Pancreas (tissue), 10 donors: ENCODE measurements at places on chromosomes 13 and 19.

DNA sequence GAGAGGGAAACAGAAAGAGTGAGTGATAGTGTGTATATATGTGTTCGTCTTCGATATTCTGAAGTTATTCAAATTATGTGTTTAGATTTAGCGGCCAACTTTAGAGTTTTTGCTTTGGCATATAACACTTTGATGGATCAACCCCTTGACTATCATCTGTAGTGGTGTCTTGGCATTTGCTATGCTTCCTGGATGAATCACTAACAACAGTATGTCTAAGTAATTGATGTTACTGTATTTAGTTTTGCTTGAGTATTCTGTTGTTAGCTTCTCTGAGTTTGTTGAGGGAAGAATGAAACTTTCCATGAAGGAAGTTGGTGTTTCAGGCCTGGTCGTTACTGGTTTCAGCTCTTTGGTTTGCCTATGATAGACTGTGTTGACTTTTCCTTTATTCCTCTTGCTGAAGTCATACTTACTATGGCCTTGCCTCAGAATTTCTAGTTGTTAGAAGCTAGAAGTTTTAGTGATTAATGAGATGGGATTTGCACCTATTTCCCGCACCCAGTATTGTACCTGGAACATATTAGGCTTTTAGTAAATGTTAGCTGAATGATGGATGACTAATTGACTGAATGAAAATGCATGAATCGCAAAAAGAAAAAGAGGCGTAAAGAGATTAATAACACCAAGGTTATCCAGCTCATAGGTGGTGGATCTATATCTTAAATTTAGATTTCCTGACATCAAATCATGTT lies 20.7 kb downstream of the NDFIP2 start:
- DNase-seq, result no peak
- no peaks in the 10 kb centered on the region for H3K36me3 ChIP-seq
- H3K4me1 ChIP-seq, result peaks cover 11% of the 10 kb centered on the region
- H3K27me3 ChIP-seq, result no peaks in the 10 kb centered on the region

GRCh38 chr19:4149518-4150288 lies 3.7 kb upstream of the CREB3L3 start:
- no peaks in the 10 kb centered on the region for H3K27me3 ChIP-seq
- H3K4me1 ChIP-seq, result no peaks in the 10 kb centered on the region

DNA sequence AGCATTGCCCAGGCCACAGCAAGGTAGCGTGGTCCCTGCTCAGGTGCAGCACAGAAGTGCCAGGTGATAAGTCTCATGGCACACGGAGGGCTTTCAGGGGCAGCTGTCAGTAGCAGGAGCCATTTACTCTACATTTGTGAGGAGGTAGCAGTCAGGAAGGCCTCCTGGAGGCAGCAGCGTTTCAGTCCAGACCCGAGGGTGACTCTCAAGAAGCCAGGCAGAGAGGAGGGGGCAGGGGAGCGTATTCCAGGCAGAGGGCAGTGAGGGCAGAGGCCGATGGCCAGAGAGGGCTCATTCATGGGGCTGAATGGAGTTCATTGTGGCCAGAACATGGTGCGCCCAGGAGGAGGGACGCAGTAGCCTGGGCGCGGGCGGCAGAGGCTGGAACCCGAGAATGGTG lies 8.9 kb downstream of the PIAS4 start:
- no peaks in the 10 kb centered on the region for H3K27me3 ChIP-seq
- peaks cover 42% of the 10 kb centered on the region for H3K4me1 ChIP-seq
- H3K4me3 ChIP-seq, result no peak overlapping the region
- peak overlapping the region; percentile 54 for H3K27ac ChIP-seq
- no peaks in the 10 kb centered on the region for H3K36me3 ChIP-seq

DNA sequence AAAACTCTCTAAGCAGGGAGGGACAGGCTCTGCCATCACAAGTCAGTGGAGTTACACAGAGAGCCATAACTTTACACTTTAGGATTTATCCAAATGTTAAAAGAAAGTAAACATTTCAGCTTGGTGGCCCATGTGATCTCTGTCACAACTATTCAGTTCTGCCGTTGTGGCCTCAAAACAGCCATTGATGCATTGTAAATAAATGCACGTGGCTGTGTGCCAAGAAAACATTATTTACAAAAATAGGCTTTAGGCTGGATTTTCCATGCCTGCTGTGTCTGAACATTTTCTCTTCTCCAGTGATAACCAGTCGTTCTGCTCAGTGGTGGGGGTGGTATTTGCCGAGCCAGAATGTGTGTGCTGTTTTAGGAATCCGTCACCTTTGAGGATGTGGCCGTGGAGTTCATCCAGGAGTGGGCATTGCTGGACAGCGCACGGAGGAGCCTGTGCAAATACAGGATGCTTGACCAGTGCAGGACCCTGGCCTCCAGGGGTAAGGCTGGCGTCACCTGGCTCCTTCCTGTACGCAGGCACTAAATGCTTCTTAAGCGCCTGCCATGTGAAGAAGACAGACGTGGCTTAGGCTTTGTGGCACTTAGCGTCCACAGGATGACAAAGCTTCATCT lies 4.9 kb downstream of the ZNF333 start:
- no peak overlapping the region for H3K4me3 ChIP-seq
- DNase-seq, result no peak
- H3K36me3 ChIP-seq, result no peaks in the 10 kb centered on the region
- no peaks in the 10 kb centered on the region for H3K27me3 ChIP-seq

GRCh38 chr13:30196025-30196424 lies 111.3 kb downstream of the KATNAL1 start:
- no peaks in the 10 kb centered on the region for H3K36me3 ChIP-seq
- no peaks in the 10 kb centered on the region for H3K27me3 ChIP-seq
- no peak for DNase-seq

- H3K27ac ChIP-seq, result no peak overlapping the region
- H3K27me3 ChIP-seq, result no peaks in the 10 kb centered on the region
- no peaks in the 10 kb centered on the region for H3K36me3 ChIP-seq
- no peaks in the 10 kb centered on the region for H3K4me1 ChIP-seq
Measured at GRCh38 chr19:30778961-30779715, 407.0 kb downstream of the ZNF536 start.

DNA sequence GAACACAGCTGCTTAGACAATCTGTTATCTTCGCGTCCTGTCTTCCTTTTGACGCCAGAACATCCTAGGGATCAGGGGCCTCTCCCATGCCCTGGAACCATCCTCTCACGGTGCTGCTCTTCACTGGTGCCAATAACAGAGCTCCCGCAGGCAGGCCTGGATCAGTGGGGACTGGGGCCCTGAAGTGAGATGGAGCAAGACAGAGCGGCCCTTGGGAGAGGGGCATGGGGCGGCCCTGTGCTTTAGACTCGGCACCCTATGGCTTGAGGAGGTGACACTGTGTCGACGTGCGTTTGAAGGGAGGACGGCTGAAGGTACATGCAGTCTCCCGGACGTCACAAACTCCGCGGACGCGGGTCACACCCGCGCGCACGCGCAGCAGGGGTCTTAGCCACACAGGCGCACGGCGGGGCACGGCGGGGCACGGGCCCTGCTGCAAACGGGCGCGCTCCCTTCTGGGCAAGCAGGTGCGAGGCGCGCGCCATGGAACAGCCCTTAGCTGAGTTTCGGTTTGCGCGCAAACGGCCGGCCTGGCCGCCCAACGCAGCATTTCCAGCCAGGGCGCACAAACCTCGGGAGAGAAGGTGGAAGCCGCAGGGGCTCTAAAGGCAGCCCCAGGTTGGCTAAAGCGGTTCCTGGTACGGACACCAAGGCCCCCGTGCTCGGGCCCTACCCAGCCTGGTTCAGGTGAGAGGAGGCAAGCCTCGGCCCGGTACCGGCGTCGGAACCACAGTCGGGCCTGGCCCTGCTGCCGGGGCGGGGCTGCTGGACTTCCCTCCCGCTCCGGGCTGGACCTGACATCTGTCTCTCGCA lies 16.5 kb upstream of the RNF17 start:
- H3K4me3 ChIP-seq, result no peak overlapping the region
- H3K27ac ChIP-seq, result no peak overlapping the region
- no peaks in the 10 kb centered on the region for H3K36me3 ChIP-seq

DNA sequence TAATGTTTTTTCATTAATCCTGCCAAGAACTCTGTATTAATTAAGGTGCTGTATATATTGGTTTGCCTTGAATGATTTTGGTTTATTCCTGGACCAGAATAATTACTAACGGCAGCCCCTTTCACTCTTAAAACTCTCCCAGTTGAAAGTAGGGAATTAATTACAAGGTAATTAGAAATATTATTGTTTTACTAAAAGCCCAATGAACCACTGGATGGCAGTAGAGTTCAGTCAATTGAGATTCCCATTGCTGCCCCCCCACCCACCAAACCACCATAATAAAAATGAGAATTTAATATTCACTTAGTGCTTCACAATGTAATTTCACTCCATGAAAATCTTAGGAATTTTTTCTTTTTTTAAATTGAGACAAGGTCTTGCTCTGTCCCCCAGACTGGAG lies 13.7 kb downstream of the WBP4 start:
- H3K27me3 ChIP-seq, result no peaks in the 10 kb centered on the region
- no peak overlapping the region for H3K4me3 ChIP-seq
- H3K36me3 ChIP-seq, result peaks cover 27% of the 10 kb centered on the region
- no peak overlapping the region for H3K27ac ChIP-seq
- DNase-seq, result no peak

DNA sequence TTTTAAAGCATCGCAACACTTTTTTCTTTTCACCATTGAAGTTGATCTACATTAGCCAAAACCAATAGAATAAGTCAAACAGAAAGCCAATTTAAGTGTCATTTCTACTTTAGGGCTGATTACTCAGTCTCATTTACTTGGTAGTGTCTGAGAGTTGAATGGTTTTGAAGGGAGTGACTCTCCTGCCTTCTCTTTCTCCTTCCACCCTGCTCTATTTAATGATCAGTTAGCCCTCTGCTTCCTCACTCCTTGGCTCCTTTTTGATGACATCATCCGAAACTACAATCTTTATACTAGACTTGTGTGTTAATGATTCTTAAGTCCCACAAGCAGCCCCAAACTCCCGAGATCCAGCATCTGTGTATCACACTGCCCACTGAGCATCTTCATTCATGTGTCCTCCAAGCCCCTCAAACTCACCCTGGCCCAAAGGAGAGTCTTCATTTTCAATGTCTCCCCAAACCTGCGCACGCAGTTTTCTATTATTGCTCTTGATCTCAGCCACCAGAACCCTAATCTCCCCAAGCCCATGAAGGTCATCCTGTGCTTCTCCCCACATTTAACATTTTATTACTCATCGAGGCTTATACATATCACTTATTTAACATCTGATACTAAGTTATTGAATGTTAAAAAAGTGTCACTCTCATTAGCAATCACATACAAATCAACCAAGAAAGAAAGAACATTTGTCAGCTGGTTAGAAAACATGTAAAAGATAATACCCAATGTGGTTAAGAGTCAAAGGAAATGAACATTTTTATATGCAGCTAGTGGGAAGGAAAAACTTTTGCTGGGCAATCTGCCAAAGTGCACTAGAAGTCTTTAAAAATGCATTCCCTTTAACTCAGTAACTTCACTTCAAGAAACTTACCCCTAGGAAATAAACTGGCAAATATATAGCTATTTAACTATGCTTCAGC lies 32.2 kb upstream of the ARGLU1 start:
- H3K4me1 ChIP-seq, result no peaks in the 10 kb centered on the region
- H3K4me3 ChIP-seq, result no peak overlapping the region
- H3K27ac ChIP-seq, result no peak overlapping the region
- no peak for DNase-seq
- no peaks in the 10 kb centered on the region for H3K27me3 ChIP-seq
